Stimulated activated CD8-positive, alpha-beta memory T cell treated with anti-CD3 and anti-CD28 coated beads, Interleukin-2, amount 100 ng/mL, for 1 hour (primary cell): ENCODE measurements at places on chromosomes 6 and 20.

GRCh38 chr6:152160346-152160745, 352.9 kb downstream of the ESR1 start:
- no peak for DNase-seq

DNA sequence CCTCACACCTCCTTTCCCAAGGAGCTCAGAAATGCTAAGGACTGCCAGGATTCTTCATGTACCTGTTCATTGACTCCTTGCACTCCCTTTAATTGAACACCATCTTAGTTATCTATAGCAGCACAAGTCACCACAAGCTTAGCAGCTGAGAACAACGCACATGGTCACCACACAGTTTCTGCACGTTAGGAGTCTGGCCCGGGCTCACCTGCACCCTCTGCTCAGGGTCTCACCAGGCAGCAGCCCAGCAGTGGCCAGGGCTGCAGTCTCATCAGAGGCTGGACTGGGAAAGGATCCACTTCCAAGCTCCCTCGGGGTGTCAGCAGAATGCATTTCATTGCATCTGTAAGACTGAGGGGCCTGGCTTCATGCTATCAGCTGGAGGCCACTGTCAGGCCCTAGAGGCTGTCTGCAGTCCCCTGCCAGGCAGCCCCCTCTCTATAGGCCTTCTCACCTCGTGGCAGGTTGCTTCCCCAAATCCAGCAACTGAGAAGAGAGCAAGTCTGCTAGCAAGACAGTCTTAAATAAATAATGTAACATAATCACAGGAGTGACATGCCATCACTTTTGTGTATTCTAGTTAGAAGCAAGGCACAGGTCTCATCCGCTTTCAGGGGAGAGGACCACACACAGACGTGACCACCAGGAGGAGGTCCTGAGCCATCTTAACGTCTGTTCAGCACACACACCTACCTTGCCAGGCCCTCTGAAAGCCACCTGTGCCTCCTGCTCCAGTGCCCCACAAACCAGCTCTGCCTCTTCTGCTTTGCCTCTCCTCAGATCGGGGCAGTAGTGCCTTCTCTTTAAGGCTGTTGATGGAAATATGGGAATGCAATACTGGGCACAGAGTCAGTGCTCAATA, 165.2 kb upstream of the CST7 start:
- no peak for DNase-seq

- DNase-seq: no peak
These were observed 384.7 kb upstream of the ID4 start for GRCh38 chr6:19452495-19452894.

DNA sequence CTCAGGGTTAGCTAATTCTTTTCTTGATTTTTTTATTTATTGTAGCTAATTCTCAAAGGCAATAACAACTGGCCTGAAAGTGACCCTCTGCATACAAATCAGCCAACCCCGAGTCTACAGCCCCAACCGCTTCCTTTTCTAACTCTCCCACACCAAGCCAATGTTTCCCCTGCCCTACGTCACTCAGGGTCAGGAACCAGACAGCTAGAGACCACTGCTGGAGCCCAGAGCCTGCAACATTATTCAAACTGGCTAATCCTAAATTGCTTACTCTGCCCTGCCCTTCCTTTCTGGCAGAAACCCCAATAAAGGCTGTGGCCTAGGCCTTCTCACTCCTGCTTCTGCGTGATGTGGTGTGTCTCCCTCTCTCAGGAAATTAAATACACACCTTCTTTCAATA, 320.7 kb downstream of the CBLN4 start:
- no peak for DNase-seq

DNA sequence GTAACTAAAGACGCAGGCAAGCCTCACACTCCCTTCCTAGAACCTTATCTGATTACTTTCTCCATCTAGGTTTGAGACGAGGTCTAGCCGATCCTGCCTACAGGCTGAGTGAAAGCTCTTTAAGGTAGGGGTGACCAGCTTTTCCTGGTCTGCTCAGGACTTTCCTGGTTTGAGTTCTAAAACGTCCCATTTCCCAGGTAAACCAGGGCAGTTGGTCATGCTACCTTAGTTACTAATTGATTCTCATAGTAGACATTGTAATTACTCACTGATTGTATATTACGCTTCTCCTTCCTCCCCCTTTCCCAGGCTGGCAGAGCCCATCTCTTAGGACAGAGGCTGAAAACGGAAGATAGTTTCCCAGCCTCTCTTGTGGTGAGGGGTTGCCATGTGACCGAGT, 27.9 kb upstream of the RSPO4 start:
- no peak for DNase-seq

- no peak for DNase-seq
These were observed 122.2 kb downstream of the KIF16B start for GRCh38 chr20:16451001-16451400.

DNA sequence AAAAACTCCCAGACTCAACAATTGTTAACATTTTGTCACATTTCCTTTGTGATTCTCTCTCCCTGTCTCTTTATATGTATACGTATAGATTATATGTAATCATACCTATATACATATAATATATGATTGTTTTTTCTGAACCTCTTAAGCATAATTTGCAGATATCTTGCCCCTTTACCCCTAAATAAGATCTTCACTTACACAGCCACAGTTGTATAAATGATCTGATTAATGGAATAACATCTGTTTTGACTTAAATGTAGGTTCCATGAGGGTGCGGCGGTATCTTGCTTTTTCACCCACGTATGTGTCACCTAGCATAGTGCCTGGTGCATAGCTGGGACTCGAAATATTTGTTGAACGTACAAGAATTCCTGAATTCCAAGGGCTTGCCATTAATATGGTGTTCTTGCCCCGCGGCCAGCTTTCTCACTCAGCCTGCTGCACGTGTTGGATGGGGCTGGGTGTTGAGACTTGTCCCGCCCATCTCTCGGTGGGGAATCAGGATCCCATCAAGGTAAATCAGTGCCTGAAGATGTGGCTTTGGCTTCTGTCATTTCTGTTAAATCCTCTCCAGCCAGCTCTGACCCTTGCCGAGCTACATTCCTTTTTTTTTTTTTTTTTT, 10.4 kb upstream of the MANBAL start:
- DNase-seq: no peak

DNA sequence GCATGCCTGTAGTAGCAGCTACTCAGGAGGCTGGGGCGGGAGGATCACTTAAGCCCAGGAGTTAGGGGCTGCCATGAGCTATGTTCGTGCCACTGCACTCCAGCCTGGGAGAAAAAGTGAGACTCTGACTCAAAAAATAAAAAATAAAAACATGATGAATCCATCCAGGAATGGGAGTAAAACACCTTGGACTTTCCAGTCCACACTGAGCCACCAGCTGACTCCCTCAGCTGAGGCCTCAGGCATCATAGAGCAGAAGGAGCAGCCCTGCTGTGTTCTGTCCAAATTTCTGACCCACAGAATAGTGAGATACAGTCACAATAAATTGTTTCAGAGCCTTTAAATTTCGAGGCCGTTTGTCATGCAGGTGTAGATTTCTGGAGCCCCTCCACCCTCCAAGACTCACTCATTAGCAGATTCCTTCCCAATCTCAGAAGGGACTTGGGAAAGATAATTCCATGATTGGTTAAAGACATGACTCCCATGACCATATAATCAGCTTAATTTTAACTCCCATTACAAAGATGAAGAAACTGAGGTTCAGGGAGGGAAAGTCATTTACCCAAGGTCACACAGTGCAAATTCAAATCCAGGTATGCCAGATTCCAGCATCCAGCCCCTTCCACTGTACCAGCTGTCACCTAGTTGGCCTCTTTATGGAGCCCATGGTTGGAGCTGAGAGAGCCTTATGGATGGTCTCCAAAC, 9.0 kb upstream of the MMP9 start:
- no peak for DNase-seq

DNA sequence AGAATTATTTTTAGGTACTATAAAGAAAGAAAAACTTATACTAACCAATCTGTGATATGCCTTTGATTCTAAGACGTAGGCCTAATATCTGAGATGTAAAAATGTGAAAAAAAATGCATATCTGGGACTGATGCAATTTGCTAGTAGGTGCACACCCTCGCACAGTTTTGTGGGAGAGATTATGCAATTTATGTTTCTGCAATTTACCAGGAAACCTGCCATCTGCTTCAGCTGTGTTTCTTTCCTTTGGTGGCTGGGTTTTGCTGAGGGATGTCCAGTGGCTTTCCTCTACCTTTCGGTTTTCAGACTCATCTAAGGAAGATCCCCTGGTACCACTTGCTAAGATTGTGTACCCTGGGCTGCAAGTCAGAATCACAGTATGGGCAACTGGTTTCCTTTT, 186.9 kb downstream of the ZFP64 start:
- DNase-seq: no peak

DNA sequence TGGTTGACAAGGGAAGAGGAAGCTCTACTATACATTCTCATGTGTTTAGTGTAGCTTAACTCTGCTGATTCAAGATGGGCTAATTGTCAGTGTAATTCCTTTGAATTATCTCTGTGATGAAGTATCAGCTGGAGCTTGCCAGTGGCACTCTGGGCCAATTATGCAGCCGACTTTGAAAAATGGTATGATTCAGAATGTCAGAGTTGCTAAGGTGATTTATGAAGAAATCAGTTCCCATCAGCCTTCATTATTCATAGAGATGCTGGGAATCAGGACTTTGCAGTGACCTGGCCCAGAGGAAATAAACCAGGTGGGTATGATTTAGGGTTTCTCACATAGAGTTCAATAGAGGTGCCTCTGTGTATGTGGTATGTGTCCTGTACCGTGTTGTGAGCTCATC, 33.4 kb downstream of the KCNS1 start:
- no peak for DNase-seq

- no peak for DNase-seq
These were observed 14.4 kb upstream of the ZNF217 start for GRCh38 chr20:53608071-53608455.

GRCh38 chr20:58710481-58711265, 18.1 kb downstream of the NPEPL1 start:
- DNase-seq: no peak

DNA sequence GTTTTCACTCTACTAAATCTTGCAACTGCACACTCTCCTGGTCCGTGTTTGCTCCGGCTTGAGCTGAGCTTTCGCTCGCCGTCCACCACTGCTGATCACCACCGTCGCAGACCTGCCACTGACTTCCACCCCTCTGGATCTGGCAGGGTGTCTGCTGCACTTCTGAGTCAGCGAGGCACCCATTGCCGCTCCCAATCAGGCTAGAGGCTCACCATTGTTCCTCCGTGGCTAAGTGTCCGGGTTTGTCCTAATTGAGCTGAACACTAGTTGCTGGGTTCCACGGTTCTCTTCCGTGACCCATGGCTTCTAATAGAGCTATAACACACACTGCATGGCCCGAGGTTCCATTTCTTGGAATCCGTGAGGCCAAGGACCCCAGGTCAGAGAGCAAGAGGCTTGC, 98.6 kb upstream of the GPR6 start:
- DNase-seq: no peak

DNA sequence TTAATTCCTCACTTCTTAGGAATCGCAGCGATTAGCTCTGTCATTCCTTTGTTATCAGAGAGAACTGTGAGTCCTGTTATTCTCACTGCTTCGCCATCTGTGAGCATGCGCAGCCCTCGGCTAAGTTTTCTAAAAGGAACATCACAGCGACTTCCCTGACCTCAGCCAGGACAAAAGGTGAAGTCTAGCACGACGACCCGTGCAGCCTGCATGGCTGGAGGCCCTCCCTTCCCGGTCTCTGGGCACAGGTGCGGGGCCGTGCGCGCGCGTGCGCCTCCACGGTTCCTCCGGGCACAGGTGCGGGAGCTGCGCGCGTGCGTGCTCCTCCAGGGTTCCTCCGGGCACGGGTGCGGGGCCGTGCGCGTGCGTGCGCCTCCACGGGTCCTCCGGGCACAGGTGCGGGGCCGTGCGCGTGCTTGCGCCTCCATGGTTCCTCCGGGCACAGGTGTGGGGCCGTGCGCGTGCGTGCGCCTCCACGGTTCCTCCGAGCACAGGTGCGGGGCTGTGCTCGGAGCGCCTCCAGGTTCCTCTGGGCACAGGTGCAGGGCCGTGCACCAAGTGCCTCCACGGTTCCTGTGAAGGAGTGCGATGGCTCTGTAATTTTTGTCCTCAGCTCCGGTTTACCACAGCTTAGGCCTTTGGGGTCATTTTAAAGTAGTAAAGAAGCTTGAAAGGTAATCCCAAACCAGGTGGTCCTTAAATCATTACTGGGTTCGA, 212.3 kb downstream of the ERMARD start:
- DNase-seq: no peak
